ENCODE measurements at places on chromosomes 7 and 10.
A peak's percentile ranks its signal among the peaks of the same experiment; 100 is the strongest.

GRCh38 chr10:43765516-43765915, 116.8 kb upstream of the ZNF32 start:
- DNase-seq, result no peak

DNA sequence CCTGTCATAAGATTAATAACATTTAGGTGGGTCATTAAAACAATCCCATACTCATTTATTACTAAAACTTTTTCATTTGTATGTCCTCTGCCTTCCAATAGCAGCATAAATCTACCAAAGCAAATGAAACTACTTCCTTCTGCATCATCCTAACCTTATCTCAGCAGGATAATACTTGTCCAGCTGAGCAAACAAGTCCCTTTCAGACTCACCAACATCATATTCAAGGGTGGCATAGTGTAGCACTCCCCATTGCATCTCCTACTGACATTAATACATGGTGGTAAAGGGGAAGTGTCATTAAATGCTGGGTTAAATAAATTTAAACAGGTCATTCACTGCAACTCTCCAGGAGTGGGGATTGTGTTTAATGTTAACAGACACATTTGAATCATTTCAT, 3.4 kb upstream of the MINDY3 start:
- peak; percentile 81 for DNase-seq

- DNase-seq, result no peak
These were observed 53.1 kb upstream of the NKX6-2 start for GRCh38 chr10:132839061-132839460.

- no peak for DNase-seq
These were observed 32.0 kb downstream of the SND1 start for GRCh38 chr7:127683776-127684681.

GRCh38 chr10:113199459-113199858, 249.4 kb downstream of the TCF7L2 start:
- DNase-seq, result no peak

DNA sequence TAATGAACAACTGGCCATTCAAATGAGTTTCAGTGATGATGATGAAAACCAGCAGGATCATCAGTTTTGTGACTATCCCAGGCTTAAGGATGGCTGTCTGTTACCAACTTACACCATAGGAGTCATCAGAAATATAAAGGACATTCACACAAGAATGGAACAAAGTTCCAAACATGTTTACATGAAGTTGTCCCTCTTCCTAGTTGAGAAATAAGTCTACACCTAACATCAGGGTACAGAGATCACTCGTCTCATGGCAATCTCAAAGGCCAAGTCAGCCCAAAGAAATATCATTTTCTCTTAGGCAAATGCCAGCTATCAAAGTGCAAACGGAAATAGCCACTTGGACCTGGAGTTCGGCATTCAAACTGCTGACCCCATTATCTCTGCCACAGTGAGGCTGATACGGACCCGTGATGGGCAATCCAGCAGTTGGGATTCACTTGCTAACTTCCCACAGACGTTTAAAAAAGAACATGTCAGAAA, 53.0 kb downstream of the CREB3L2 start:
- no peak for DNase-seq

DNA sequence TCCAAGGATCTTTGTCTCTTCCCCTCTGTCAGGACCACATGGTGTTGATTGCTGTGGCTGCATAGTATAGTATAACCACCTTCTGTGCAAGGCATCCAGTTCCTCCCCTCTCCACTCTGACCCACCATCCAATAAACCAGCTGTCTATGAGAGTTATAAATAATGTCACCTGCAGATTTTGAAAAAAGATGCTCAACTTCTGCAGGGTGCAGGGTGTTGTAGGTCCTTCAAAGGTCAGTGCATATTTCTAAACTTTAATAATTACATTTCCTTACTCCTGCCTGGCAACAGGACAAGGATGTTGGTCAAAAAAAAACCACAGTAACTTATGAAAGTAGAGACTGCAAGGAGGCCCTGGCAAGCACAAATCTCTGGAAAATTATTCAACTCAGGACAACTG, 166.2 kb downstream of the PKD1L1 start:
- no peak for DNase-seq

GRCh38 chr7:82194016-82194643, 249.4 kb downstream of the CACNA2D1 start:
- DNase-seq, result no peak

DNA sequence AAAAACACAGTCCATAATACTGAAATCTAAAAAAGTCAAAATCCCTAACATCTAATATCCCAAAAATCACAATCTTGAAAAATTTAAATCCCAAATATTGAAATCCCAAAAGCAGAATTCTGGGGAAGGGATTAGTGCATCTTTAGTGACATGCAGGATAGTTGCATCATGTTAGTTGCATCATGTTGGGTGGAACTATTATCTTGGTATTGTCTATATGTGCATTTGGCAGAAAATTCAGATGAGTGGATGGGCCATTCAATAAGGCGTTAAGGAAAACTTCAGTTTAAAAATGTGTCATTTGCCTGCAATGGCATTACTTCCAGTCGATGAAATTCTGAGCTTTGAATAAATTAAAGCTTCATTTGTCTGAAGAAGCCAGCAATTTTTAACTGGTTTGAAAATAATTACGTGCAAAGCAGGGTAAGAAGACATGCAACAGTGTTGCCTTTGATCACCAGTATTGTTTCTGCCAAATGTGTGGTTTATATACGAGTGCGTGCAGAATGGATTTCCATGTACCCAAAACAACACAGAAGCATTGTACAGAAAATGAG, 221.4 kb upstream of the NFE2L3 start:
- DNase-seq, result no peak

DNA sequence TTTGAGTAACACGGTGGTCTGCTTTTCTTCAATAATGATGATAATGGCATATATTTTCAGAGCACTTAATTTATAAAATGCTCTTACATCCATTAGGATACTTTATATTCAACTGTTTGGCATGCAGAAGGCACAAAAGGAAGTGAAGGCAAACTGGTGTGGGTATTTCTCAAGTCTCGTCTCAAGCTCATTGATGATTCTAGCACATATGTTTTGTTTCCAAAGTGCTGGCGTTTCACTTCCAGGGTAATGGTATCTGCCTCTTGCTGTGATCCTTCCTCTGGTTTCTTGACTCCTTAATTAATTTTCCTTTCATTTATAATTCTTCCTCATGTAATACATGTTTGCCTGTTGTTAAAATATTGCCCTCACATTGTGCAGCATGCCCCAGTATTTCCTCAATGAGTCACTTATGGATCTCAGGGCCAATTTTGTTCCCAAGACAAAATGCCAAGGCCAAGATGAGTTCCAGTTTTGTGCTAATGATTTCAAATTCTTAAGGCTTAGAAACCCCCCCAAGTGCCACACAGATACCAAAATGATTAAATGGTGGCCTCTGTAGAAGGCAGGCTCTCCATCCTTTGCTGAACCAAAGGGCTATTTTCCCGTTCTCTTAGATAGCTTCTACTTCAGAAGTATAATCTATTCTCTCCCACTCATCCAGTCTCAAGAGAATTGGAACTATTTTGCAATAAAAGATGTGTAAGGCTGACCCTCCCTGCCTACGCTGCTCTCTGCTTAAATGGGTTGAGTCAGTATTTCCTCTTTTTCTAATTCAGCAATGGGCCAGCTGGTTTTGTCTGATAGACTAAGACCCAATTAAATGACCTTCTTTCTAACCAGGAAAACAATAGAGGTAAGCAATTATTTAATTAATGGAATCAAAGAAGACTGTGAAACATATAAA, 171.2 kb downstream of the ZNF365 start:
- no peak for DNase-seq

GRCh38 chr7:26441002-26441521, 149.4 kb downstream of the SNX10 start:
- no peak for DNase-seq

GRCh38 chr10:84360637-84361365, 32.4 kb downstream of the CCSER2 start:
- DNase-seq, result no peak

Measured in LNCaP clone FGC (cell line).